ENCODE measurements at places on chromosomes 12 and 14.

GRCh38 chr14:96001866-96002497, 37.2 kb upstream of the C14orf132 start:
- DNase-seq, result no peak

DNA sequence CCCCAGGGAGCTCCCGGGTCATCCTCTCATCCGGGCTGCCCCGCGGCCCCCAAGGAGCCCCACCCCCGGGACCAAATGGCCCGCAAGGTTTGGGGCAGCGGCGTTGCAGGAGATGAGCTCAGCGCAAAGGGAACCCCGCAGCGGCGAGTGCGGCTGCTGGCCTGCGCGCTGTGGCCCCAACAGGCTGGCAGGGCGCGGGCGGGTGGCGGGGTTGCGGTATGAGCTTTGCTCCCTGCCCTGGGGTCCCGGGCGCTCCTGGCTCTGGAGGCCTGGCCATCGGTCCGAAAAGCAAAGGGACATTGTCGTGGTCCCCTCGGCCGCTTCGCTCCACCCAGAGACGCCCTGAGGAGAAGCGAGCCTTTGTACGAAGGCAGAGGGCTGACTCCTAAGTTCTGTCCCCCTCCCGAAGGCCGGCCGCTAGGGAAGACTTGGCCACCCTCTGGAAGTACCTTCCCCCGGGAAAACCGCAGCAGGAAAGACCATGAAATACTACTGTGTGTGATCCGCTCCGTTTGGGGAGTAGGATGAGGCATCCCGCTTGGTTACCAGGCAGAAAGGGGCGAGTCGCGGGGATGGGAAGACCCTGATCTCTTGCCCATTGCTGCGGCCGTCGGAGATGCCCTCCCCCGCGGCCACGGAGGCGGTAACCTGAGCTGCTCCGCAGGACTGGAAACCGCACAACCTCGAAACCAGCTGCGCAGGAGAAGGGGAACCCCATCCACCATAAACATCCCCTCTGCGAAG, 620 bp upstream of the NID2 start:
- peak; percentile 47 for DNase-seq

GRCh38 chr12:118513611-118514010, 137.3 kb downstream of the SUDS3 start:
- DNase-seq, result no peak

DNA sequence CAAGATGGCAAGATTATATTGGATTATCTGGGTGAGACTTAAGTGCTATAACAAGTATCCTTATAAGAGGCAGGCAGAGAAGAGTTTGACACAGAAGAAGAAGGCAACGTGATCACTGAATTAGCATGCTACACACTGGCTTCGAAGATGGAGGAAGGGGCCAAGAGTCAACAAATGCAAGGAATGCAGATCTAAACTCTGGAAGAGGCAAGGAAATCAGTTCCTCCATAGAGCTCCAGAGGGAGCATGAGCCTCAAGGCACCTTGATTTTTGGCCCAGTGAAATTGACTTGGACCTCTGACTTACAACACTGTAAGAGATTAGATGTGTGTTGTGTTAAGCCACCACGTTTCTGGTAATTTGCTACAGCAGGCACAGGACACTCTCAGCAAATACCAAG, 536.4 kb upstream of the SEL1L start:
- no peak for DNase-seq

Data from cardiac muscle cell (in vitro differentiated cells and primary cell).